ENCODE measurements at places on chromosomes 5 and 9.

- DNase-seq = no peak
These were observed 97.8 kb upstream of the CPLX2 start for GRCh38 chr5:175773534-175774070.

- no peak for DNase-seq
These were observed 73.1 kb upstream of the SAP30L start for GRCh38 chr5:154372661-154373060.

DNA sequence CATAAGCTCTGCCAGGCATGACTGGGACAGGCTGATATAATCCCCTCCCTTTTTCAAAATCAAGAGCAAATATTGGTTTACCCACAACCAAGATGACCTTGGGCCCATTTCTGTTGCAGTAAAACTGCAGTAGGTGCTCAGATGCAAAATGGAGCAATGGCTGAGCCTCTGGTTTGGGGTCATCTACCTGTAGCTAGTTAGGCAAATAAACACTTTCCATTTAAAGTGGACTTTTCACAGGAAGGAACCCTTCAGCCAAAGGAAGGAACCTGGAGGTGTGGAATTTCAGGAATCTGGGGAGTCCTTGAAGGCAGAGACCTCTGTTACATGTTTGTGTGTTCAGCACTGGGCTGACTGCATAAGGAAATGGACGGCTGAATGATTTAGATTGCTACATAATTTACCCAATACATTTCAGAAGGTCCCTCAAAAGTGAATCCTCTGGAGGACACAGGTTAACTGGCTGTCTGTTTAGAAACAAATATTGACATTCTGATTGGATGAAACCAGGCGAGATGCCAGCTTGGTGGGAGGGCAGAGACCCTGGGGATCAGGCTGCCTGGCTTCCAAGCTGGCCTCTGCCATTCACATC, 170.1 kb upstream of the ZNF618 start:
- no peak for DNase-seq

DNA sequence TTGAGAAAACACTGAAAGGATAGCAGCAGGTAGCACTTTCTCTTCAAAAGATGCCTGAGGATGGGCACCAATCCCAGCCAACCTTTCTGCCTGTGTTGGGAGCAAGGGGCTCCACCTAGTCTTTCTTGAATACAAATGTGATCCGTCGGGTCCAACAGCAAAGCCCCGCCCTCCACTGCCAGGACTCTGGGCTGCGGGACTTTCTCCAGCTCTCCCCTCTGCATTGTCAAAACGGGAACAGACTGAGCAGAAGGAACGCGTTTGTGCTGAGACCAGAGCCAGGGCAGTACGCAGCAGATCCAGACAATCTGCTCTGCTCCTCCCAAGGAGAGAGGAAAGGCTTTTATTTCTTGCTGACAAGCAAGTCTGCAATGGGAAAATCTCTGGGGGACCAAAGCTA, 139.7 kb downstream of the SEC61B start:
- DNase-seq = no peak

GRCh38 chr5:132134384-132134783, 60.8 kb downstream of the CSF2 start:
- no peak for DNase-seq

DNA sequence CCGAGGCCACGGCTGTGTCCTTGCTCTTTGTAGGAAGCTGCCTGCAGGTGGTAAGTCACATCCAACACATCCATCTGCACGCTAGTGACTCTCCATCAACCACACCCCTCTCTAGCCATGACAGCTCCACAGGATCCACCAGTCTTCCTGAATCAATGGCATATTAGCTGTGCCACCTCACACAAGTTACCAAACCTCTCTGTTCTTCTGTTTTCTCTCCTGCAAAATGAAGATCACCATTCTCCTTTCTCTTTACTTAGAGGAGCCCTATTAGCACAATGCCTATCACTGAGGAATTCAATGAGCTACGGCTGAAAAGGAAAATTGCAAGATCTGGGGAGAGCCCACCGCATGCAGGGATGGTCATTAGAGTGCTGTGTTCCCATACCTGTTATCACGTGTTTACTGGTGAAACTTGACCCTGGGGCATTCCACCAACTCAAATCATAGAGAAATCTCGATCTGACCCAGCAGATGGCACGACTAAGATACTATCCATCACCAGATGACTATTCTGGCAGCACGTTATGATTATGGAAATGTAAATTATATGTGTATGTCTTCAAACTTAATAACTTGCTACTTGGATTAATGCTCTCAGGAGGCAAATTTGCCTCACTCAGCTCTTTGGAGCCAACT, 20.9 kb downstream of the WHRN start:
- no peak for DNase-seq

DNA sequence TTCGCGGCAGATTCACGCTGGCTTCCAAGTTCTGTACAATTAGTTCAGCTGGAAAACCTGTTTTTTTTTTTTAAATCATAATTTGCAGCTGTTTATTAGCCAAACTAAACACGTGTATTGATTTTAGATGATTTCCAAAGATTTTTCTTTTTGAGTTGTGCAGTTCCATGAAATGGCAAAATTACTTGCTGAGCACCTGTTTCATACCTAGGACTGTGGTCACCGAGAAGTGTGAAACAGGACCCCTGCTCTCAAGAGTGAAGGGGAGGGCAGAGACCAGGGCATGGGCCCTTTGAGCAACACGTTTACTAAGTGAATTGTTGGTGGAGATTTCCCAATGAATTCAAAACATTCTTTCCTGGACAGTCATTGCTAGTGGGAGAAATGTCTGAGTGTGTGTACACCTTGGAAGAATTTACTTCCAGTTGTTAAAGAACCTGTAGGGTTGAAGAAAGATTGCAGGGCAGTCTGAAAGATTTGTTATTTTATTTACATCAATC, 688 bp downstream of the SNX24 start:
- no peak for DNase-seq

DNA sequence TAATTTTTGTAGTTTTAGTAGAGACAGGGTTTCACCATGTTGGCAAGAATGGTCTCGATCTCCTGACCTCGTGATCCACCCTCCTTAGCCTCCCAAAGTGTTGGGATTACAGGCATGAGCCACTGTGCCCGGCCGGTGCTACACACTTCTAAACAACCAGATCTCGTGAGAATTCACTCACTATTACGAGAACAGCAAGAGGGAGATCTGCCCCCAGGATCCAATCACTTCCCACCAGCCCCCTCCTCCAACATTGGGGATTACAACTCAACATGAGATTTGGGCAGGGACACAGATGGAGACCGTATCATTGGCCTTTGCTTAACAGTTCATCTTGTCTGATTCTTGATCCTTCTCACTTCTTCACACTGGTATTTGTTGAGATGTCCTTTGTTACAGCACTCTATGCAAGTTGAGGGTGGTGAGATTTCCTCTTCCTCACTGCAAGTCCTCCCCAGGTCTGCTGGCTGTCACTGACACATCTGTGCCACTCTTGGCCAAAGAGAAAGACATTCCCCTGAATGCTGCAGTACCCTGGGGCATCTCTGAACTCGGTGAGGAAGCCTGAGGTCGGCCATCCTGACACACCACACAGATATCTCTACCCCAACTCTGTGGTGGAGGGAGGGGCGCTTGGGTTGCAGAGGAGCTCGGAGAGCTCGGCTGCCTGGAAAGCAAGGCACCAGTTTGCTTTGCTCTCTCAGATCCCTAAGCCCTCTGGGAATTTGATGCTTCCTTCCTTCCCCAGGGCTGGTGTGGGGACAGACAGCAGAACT, 4.2 kb upstream of the SUB1 start:
- DNase-seq = no peak

DNA sequence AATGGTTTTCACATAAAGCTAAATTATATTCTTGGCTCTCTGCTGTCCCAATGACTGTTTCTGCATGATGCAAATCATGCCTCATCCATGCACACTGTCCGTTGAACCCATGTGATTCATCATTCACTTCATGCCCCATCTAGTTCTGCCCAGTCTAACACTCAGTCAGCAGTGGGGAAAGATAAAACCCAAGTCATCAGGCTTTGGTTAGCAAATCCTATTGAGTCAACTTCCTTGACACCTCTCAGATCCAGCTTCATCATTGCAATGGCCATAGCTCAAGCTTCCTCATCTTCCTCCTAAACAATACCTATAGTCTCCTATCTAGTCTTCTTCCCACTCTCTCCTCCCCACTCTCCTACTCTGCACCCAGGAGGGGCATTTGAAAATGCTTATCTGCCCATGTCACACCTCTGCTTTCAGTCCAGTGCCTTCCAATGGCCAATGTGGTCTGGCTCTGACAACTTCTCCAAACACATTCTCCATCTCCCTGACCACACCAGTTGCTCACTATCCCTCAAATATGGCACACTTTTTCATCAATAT, 266.0 kb upstream of the TRIM32 start:
- DNase-seq = no peak

DNA sequence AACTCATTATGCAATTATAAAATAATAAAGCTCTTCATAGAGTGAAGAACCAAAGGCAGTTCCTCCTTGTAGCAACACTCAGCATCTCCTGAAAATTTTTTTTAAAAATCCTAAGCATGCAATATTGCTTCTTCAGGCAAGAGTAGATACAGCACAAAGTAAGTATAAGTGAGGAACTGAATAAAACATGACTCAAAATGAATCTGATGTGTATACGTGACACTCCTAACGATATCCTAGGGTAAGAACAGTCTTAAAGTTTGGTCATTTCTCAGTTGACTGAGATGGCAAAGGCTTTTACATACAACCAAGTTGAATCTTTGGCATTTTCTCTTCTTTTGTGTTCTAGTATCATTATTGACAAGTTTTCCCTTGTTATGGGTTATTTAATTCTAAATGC, 41.1 kb upstream of the AOPEP start:
- no peak for DNase-seq

DNA sequence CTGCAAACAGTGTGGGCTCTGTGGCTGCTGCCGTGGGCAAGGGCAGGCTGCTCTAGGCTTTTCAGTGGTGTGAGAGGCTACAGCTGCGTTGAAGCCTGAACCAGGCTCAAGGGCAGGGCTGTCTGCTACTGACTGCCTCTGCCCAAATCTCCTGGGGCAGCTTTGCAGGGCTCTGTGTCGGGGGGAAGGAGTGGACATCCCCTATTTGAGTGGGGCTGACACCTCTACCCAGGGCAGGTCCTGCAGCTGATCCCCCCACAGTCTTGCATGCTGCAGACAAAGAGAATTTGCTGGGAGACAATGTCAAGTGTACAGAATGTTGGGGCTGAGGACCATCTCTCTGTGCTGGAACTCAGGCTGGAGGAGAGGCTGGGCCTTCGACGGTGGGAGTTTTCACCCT, 240.2 kb downstream of the PBX3 start:
- no peak for DNase-seq

- DNase-seq = no peak
These were observed 75.9 kb downstream of the TENT4A start for GRCh38 chr5:6788956-6789649.

Measured in LNCaP clone FGC (cell line).